Right renal cortex interstitium (tissue), 3 donors: ENCODE measurements at places on chromosomes 13 and 19. TPM values are rescaled to one million over a fixed set of nuclear protein-coding genes. Genes with fewer than 3 reads are reported as not detected.

DNA sequence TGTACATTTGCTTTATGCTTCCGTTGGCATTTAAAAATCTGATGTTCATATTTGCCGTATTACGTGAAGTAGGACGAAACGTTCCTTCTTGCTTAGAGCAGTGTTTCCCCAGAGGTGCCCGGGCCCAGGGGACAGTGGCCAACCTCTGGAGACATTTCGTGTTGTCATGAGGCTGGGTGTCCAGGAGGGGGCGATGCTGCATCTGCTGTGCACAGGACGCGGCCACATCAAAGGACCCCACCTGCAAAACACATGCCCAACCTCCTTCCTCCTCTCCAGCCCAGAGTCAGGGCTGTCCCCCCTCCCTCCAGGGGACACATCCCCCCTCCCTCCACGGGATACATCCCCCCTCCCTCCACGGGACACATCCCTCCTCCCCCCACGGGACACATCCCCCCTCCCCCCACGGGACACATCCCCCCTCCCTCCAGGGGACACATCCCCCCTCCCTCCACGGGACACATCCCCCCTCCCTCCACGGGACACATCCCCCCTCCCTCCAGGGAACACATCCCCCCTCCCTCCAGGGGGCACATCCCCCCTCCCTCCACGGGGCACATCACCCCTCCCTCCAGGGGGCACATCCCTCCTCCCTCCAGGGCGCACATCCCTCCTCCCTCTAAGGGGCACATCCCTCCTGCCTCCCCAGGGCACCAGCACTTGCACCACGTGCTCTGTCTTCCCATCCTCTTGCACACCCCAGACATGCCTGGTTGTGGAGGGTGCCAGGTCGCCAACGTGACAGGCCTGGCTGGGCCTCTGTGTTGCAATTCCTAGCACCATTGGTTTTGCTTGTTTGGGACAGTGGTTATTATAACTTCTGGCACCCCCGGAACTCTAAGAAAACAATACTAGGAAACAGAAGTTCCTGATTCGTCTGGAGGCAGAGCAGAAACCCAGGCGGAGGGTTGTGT, 46.7 kb downstream of the GAS6 start:
- DNase-seq = peak; percentile 60

DNA sequence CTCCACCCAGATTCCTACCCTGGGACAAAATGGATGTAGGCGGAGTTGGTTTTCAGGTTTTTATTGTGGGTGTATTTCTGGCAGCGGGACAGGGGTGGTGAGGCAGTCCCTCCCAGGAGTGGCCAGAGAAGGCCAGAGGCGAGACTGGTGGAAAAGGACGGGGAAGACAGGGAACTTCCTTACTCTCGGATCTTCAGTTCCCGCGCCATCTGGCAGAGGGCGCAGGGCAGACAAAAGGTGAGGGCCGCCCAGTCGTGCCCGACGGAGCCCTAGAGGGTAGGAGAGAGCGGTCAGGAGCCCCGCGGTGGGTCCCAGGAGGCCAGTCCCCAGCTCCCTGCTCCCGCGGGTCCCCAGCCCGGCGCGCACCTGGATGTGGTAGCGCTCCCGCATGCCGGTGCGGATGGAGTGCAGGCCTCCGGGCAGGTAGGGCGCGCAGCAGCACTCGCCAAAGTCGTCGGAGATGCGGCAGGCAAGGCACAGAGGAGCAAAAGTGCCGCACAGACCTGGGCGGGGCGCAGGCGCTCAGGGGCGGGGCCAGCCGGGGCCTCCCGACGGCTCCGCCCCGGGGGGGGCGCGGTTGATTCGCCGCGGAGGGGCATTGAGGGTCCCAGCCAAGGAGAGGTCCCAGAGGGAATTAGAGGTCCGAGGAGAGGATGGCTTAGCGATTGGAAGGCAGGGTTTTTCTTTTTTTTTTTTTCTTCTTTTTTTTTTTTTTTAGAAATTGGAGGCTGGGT, 3.0 kb downstream of the CNFN start:
- DNase-seq = no peak

DNA sequence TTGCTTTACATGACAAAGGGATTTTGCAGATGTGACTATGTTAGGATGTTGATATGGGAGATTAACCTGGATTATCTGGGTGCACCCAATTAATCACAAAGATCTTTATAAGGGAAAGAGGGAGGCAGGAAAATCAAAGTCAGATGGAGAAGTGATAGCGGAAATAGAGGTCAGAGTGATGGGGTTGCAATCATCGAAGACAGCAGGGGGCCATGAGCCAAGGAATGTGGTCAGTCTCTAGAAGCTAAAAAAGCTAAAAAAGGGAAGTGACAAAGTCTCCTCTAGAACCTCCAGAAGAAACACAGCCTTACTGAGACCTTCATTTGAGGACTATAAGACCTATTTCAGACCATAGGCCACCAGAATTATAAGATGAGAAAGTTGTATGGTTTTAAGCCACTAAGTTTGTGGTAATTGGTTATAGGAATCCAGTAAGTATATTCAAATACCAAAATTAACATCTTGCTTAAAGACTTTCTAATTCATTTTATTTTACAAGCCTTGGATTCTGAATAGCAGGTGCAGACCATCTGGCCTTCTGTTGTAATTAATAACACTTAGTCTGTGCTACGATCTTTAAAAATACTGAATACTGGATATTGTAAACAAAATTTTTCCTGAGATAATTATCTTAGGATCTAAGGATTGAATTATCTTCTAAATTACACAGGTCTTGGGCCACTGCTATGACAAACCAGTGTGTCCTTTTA, 493.4 kb upstream of the PCDH20 start:
- DNase-seq = no peak

DNA sequence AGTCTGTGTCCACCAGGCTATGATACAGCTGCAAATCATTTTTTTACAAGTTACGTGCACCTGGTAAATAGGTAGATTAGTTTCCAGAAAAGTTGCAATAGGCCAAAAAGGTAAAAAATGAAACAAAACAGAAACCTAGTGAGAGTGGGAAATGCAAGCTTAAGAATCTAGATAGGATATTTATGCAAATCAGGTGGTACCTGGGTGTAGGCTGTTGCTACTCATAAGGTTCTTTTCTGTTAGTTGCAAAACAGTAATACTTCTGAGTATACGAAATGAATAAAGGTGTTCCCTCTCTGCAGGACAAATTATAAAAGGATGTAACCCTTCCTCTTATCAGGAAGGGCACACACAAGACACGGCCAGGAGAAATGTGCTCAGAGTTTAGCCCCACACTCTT, 97.9 kb downstream of the UGGT2 start:
- no peak for DNase-seq

DNA sequence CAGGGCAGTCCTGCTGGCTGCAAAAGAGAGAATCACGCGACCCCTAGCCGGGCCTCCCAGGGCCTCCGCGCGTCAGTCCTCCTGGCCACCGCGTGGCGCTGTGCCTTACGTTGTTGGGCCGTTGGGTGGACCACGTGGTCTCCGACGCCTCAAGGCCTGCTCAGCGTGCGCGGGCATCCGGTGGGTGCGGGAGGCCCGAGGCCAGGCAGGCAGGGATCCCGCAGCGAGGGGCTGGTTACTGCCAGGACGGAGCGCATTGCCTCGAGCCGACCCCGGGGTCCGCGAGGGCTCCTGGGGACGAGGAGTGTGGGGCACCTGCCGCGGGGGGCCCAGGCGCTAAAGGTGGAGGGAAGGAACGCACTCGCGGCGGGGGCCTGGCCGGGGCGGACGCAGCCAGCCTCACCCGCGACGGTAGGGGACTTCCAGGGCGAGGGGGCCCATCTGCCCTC, at the start of gene TDRD12:
Gene TDRD12, plus strand, starts transcription at position 157 of the 449 bp plus-strand sequence. CDS start 306 bp downstream, outside the sequence.
- DNase-seq = no peak

- no peak for DNase-seq
Measured at GRCh38 chr19:32887572-32888215, 18.1 kb upstream of the SLC7A9 start.

GRCh38 chr19:34135054-34135800, 37.1 kb upstream of the LSM14A start:
- no peak for DNase-seq

DNA sequence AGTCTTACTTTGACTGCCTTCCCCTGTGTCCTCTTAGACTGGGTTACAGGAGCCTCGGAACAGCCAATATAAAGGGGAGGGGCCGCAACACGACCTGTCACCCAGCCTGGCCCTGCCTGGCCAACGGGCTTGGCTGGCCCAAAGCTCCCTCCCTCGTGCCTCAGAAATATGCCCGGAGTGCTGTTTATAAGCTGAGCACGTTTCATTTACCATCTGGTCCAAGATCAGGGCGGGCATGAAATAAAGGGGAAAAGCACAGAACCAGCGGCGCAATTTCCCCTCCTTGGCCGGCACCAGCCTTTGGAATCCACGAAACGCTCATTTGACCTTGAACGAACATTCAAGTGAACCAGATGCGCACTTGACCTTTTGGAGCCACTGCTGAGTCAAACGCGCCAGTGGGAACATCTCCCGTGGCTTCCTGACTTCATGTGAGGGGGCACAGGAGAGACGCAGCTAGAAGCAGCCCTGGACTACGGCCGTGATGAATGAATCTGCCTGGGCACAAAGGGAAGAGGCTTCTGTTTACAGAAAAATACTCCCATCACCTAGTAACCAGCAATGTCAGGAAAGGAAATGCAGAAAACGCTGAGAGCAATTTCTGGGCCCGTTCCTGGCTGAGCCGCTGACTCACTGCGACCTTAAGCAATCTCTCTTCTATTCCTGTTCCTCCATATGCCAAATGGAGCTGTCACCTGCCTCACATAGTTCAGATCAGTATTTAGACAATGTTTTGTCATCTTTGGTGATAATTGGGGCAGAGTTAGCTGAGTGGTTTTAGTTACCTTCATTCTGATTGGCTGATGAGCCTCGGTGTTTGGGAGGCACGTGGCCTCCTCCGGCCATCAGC, 53.3 kb downstream of the RFX2 start:
- DNase-seq = no peak

DNA sequence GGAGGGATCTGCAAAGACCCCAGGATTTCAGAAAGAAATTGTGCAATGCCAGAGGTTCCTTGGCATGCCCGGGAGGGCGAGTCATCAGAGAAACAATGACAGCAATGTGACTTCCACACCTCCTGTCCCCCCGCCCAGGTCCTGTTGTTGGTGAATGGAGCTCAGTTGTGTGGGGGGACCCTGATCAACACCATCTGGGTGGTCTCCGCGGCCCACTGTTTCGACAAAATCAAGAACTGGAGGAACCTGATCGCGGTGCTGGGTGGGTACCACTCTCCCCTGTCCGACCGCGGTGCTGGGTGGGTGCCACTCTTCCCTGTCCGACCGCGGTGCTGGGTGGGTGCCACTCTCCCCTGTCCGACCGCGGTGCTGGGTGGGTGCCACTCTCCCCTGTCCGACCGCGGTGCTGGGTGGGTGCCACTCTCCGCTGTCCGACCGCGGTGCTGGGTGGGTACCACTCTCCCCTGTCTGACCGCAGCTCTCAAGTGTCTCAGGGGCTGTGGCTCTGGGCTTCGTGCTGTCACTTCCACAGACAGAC, 5.2 kb upstream of the F10 start:
- no peak for DNase-seq

DNA sequence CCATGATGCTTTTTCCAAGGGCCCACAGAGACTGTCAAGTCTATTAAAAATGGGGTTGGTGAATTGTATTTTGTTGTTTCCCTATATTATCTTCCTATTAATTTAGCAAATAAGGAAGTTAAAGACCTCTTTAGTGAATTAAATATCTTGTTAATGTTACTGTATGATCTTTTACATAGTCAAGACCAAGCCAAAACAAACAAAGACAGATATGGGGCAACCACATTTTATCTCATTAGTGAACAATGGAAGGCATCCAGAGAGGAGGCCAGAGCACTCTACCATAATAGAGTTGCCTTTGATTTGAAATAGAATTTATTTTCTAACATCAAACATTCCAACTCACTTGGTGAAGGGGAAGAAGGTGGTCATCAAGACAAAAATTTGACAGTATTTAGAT, 169.4 kb downstream of the B3GLCT start:
- no peak for DNase-seq

DNA sequence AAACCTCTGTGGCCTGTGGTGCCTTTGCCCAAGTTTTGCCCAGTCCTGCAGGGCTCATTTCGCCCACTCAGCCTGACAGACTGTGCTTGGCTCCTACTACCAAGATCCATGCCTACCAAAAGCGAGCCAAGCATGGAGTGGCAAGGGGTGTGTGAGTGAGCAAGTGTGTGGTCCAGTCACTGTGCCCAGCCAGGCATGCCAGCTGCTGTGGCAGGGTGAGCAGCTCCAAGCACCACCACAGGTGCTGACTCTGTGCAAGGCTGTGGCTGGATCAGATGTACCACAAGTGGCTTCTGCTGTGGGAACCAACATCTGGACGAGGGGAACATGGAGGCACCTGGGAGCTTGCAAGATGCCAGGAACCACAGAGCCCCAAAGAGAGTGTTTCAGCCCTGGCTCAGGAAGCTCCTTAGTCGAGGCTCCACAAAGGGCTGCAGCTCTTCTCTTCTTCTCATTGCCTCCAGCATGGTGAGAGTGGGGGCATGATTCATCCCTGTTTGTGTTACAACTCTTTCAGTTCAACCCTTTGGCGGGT, 1564.2 kb upstream of the MIR17HG start:
- DNase-seq = no peak

DNA sequence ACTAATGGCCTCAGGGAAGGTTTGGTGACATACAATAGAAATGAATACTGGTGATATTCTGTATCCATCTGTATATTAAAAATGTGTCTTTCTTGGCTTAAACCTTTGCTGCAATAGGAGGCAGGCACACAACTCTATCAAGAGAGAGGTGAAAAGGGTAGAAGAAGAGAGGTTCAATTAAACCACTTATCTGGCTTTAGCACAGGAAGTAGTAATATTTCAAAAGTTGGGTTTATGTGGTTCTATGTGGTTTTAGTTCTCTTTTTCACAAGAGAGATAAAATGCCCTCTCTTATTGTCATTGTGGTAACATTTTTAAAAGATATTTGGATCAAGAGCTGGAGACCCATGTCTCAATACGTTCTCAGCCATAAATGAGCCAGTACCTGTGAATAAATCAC, 146.2 kb upstream of the FNDC3A start:
- no peak for DNase-seq

DNA sequence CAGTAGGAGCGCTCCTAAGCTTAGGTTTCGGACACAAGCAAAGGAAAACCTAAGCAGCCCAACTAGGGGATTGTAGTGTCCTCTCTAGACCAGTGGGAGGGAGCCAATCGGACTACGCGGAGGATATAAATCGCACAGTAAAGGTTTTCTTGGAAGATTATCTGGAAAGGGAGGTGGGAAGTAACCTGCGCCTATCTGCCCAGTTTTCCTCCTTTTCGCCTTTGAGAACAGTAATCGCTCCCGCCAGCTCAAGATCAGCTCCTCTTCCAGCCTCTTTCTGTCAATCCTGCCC, 456 bp upstream of the RAB4B start:
- no peak for DNase-seq

DNA sequence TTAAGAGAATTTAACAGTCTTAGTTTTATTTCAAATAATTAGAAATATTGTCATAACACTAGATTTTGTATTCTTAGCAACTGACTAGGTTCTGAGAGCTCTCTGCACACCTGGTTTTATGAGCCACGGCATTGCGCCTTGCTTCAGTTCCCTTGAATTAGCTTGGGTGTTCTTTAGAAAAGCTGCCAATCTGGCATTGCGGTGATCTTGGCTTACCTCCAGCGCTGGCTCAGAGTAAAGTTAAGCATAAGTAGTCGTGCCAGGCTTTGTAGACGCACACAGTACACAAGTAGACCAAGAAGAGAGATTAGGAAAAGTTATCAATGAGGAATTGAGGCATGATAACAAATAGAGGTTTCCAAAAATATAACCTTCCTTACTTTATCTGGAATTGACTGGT, 45.7 kb downstream of the TPP2 start:
- peak; percentile 44 for DNase-seq

Gene RNF17
- 0.71 TPM for polyA plus RNA-seq

Gene BEST2
- polyA plus RNA-seq = 0.08 TPM

Gene SERPINE3
- polyA plus RNA-seq = 0.19 TPM
